Stimulated activated CD8-positive, alpha-beta memory T cell treated with anti-CD3 and anti-CD28 coated beads, Interleukin-2, amount 100 ng/mL, for 1 hour (primary cell): ENCODE measurements at places on chromosomes 3 and 15.

DNA sequence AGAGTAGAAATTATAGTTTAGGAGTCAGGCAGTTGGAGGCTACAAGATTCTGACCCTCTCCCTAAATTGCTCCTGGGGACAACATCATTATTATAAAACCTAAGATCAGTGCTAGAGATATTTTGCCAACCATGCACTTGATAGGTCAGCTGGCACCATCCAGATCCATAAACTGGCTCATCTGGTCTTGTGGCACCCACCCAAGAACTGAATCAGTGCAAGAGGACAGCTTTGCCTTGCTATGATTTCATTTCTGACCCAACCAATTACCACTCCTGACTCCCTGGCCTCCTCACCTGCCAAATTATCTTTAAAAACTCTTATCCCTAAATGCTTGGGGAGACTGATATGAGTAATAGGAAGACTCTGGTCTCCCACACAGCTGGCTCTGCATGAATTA is 461.1 kb upstream of the TGFBR2 start:
- no peak for DNase-seq

- DNase-seq = no peak
These were observed 163.6 kb upstream of the COL8A1 start for GRCh38 chr3:99474776-99475175.

GRCh38 chr3:113783980-113784379 is 37.1 kb downstream of the ATP6V1A start:
- DNase-seq = no peak

GRCh38 chr3:115347737-115348136 is 200.6 kb upstream of the ZBTB20 start:
- no peak for DNase-seq

DNA sequence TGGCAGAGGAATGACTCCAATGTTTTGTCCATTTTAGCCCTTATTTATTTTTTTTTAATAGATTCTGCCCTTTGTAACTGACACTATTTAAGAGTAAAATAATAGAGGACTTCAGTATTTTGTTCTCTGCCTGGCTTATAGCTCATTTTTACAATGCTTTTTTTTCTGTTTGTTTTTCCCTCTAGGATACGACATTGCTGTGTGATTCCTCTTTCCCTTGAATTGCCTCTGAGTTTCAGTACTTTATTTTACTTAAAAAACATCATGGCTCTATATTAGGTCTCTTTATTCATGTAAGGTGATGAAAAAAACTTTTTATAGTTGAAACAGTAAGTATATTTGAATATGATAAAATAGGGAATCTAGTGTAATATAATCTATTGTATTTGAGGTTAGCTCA is 179.1 kb downstream of the PTPRG start:
- DNase-seq = no peak

DNA sequence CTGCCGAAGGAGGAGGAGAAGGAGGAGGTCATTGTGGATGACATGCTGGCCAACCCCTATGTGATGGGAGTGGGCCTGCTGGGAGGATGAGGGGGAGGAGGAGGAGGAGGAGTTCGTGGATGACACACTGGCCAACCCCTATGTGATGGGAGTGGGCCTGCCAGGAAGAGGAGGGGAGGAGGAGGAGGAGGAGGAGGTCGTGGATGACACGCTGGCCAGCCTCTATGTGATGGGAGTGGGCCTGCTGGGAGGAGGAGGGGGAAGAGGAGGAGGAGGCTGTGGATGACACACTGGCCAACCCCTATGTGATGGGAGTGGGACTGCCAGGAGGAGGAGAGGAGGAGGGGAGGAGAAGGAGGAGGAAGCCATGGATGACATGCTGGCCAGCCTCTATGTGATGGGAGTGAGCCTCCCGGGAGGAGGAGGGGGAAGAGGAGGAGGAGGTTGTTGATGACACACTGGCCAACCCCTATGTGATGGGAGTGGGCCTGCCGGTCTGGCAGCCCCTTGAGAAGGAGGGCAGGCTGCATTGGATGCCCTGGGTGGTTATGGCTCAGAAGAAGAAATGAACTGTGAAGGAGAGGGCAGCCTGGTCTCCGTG is 55.7 kb upstream of the WNT7A start:
- no peak for DNase-seq

GRCh38 chr3:68287101-68287500 is 632.7 kb upstream of the SUCLG2 start:
- no peak for DNase-seq

- DNase-seq = no peak
These were observed 13.3 kb downstream of the TAFA4 start for GRCh38 chr3:68919000-68919399.

- no peak for DNase-seq
These were observed 150.1 kb downstream of the UACA start for GRCh38 chr15:70613271-70613670.

GRCh38 chr3:193850084-193850619 is 257.1 kb downstream of the OPA1 start:
- DNase-seq = no peak

- DNase-seq = no peak
These were observed 242.0 kb upstream of the ARRDC4 start for GRCh38 chr15:97718509-97718908.

- no peak for DNase-seq
These were observed 507.9 kb upstream of the TPRG1 start for GRCh38 chr3:188663839-188664238.

DNA sequence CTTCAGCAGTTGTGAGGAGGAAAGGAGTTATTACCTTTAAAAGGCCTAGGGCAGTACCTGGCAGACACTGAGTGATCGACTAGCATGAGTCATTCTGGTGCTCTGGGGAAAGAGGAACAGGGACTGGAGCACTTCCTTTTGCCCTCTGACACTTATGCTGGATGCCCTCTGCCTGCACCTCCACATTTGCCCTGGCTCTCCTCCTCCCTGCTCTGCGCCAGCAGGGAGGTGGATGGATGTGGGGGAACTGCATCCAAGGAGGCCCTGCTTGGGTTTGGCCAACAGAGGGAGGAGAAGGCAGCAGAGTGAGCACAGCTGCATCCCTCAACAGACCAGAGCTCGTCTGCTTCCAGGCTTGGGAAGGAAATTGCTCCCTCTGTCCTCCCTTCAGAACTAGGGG is 75.0 kb downstream of the SEMA5B start:
- DNase-seq = no peak

DNA sequence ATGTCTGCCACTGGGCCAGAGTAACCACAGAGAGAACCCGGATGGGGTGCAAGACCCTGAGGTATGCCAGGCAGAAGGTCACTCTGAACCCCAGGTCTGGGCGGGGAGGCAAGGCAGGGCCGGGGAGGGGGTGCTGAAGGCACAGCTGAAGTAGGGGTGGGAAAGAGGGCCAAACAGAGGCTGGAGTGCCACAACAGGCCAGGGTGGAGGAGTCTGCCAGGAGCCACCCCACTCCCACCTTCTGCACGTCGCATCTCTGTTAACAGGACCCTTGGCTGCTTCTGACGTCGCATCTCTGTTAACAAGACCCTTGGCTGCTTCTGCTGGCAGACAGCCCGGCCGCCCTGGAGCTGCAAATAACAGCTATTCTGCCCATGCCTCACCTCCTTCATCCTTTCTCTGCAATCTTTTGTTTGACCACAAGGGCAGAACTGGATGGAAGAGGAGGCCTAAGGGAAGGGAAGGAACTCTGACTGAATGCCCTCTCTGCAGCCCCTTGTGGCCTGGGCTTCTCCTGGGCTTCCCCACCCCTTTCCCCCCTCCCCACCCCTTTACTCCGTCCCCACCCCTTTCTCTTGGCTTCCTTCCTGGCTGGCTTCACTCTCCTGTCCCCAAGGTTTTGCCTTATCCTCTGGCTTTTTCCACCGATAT is 20.6 kb upstream of the FBLN2 start:
- no peak for DNase-seq

DNA sequence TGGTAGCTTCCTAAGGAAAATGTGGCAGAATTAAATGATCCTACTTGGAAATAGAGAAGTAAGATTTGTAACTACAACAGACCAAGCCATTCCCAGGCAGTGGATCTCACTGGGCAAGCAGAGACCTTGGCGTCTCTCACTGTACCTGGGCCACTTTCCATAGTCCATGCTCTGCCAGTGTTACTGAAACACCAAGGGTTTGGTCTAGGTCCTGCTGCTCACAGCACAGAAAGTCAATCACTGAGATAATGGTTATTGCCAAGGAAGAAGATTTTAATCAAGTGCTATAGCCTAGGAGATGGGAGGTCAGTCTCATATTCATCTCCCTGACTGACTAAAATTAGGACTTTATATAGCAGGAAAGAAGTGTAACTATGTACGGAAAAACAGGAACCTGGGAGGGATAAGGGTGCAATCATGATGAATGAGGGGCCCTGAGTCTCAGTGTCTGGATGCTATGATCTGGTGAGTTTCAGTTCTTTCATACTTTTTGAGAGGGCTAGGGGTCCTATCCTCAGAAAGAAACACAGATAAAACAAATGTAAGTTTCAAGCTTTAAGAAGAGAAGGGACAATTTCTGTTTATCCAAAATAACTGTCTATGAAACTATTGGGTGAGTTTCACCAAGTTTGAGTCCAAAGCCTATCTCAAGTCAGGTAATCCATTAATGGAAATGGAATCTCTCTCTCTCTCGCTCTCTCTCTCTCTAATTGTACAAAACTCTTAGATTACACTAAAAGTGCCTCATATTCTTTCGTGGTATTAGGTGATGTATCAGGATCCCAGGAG is 20.6 kb downstream of the GPR15 start:
- DNase-seq = no peak

GRCh38 chr3:2838546-2839157 is 271.5 kb downstream of the IL5RA start:
- DNase-seq = no peak

GRCh38 chr3:157427901-157428300 is 8.7 kb upstream of the PTX3 start:
- no peak for DNase-seq

DNA sequence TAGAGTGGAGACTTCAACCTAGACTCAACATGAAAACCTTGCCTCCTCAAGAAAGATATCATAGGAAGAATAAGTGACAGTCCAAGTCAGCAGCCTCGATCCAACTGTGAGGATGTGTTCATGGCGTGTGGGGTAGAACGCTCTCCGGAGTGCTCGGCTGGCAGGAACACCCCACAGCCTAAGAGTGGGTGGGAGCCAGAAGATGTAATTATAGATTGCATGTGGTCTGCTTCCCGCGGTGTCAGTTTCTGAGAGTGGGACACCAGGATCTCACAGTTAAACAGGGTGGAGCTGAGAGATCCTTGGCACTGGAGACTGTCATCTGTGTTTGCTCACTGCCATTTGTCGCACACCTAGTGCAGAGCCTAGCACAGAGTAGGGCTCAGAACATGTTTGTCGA is 158.0 kb downstream of the CTNNB1 start:
- DNase-seq = no peak

GRCh38 chr15:91426412-91426811 is 326.4 kb downstream of the SV2B start:
- no peak for DNase-seq

DNA sequence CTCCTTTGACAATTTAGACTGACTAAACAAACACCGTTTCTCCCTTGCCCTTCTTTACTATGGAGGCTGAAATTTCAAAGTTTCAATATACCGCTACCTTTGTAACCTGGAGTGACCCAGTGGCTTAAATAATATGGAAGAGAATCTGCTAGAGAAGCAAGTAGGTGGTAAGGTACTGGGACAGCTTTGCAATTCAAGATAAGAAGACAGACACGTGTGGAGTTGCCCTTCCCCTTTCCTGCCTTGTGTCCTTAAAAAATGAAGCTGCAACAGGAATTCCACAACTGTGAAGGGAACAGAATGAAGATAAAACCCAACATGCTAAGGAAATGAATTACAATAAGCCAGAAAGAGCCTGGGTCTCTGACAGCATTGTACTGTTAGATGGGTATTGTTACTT is 26.4 kb downstream of the CBLB start:
- no peak for DNase-seq

DNA sequence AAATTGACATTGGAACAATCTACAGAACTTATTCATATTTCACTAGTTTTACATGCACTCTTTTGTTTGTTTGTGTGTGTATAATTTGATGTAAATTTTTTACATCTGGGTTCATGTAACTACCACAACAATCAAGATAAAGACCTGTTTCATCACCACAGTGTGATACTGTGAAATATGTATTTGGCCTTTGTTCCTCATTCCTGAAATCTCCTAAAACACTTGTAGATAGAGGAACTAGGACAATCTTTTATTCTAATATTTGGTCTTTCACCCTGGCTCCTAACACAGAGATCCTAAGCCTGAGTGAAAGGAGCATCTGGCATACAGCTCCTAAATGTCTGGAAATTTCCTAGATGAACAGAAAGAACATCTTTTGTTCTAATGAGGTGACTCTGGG is 155.0 kb upstream of the GPR149 start:
- no peak for DNase-seq

DNA sequence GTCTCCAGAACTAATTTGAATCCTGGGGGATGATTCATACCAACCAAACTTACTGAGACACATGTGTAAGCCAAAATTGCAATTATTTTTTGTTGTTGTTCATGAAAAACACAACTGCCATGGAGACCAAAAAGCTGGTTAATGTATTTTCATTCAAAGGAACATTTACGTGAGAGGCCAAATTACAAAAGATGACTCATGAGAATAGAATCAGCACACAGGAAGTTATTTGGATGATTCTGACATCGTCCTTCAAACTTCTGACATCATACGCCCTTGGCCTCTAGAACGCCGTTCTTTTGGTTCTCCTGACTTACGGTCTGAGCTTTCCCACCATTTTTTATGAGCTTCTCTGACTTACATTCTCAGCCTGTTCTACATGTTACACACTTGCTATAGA is 3.0 kb upstream of the ZNF280D start:
- no peak for DNase-seq

DNA sequence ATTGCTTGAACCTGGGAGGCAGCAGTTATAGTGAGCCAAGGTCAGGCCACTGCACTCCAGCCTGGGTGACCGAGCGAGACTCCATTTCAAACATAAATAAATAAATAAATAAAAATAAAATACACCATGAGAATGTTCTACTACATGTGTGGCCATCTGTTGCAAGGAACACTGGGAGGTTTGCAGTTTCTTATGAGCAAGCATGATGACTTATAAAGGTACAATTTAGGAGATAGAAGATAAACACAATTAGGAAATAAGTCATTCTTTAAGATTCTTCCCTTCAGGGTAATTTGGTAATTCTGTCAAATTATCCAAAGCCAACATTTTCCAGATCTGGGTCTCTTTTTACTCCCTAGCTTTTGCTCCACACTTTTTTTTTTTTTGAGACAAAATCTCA is 13.4 kb downstream of the HTR3C start:
- no peak for DNase-seq

- no peak for DNase-seq
These were observed 183.7 kb downstream of the FRMD5 start for GRCh38 chr15:44011238-44011854.

- no peak for DNase-seq
These were observed 4.4 kb downstream of the MBD4 start for GRCh38 chr3:129435367-129435766.
